Renal pelvis (tissue), 12 donors: ENCODE measurements at places on chromosomes 5 and 9. TPM values are rescaled to one million over a fixed set of nuclear protein-coding genes. Genes with fewer than 3 reads are reported as not detected.

GRCh38 chr5:1420211-1421195, 24.7 kb downstream of the SLC6A3 start:
- DNase-seq: no peak

GRCh38 chr5:14266686-14267085, 123.5 kb downstream of the TRIO start:
- no peak for DNase-seq

Gene IL9
- polyA plus RNA-seq: not detected

DNA sequence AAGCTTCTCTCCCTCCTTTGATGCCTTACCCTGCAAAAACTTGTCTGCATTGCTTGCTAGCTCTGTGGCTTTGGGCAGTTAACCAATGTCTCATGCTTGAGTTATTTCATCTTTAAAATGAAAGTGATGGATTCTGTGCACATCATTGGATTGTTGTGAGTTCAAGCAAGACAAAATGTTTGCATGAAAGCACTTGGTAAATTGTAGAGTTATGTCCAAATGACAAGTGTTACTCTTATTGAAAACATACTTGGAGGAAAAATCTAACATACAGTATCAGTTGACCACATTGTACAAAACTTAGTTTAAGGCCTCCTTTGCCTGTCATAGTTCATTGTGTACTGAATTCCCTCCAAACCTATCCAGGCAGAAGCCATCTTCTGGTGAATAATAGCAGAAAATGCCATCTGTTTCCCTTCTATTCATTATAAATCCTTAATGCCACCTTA, 30.0 kb downstream of the TGFBR1 start:
- DNase-seq: no peak

- DNase-seq: no peak
These were observed 265.2 kb downstream of the NSG2 start for GRCh38 chr5:174310706-174311105.

DNA sequence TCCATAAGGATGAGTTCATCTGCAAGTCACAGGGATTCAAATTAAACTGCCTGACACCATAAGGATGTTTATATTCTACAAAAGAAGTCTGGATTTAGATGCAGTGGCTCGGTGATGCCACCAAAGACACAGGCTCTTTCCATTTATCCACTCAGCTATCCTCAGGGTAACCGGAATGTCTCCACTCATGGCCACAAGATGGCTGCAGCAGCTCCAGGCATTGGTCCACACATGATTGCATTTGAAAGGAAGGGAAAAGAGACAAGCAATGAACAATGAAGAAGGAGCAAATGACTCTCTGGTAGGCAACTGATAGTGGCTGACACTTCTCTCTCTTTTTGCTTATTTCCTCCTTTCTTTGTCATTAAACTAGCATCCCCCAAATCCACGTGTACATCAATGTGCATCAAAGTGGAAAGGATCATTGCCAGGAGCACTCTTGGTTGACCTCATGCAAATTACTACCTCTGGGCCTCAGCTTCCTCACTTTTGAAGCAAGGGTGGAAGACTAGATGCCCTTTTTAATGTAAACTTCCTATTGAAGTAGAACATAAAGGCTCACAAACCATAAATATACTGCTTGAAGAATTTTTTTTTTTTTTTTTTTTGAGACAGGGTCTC, 7.2 kb upstream of the SNX30 start:
- DNase-seq: no peak

- DNase-seq: no peak
These were observed 149.2 kb downstream of the DMRTA1 start for GRCh38 chr9:22595805-22596204.

DNA sequence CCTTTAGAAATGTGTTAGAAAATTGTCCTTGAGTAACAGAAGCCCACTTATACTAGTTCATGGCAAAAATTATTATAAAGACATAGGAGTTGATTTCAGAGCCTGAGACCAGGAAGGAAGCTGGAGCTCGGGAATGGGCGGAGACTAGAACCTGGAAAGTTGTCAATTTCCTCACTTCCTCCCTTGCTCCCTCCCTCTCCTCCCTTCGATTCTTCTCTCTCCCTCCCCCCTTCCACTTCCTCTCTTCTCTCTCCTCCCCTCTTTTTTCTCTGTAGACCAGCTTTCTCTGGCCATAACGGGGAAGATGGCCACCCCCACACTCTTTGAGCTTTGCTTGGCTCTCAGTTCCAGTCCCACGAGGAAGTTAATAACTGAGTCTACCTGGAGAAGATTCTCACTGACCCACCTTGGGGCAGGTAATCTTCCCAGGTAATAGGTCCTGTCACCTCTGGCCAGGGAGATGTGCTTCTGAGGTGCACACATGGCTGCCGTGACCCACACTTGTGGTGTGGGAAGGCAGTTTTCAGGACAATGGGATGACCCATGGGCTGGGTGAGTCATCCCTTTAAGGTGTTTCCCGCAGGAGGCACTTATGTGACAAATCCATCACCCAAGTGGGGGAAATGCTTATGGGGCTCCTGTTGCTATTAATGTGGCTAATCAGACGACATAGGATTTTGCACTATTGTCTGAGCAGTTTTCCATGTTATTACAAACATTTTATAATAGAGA, 78.7 kb downstream of the HSPA4 start:
- DNase-seq: no peak

- no peak for DNase-seq
These were observed 428.6 kb upstream of the TLE4 start for GRCh38 chr9:79143211-79143610.

DNA sequence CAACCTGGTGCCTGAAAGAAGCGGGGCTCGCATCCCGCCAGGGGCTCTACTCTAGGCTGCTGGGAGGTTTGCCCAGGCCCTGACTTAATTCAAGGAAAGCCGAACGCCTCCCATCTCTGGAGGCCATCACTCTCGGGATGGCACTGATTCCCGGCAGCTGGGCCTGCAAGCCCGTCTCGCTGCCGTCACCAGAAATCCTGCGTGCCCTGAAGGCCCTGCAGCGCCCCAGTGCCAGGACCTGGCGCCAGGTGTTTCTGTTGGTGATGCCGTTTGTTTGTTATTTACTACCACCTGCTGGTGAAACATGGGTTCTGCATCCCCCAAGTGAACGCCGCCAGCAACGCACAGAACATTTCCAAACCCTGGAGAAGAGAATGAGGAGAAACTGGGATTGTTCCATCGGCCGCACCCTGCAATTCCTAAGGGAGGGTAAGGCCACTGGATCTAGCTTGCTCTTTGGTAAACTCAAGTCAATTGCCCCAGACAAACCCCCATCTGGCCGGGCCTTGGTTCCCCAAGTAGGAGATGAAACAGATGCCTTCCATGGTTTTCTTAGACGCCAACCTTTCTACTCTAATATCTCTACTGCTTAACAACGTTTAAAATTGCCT, 77.9 kb downstream of the AK8 start:
- peak; percentile 72 for DNase-seq

GRCh38 chr5:137613554-137614265, 114.6 kb upstream of the SPOCK1 start:
- DNase-seq: no peak

- DNase-seq: peak; percentile 21
These were observed 855 bp downstream of the MCC start for GRCh38 chr5:113487416-113487780.

- no peak for DNase-seq
These were observed 20.4 kb upstream of the RPS14 start for GRCh38 chr5:150469718-150470469.

Gene OR1Q1
- polyA plus RNA-seq: not detected

Gene SLC4A9
- polyA plus RNA-seq: 22.9 TPM

Gene TRPM3
- 11.2 TPM for polyA plus RNA-seq

GRCh38 chr9:4805191-4805918, 12.6 kb downstream of the RCL1 start:
- DNase-seq: no peak

Gene CDC14B
- 28.7 TPM for polyA plus RNA-seq

Gene CTNND2
- polyA plus RNA-seq: 2.9 TPM

Gene GCNT1
- polyA plus RNA-seq: 4.5 TPM

Gene LCN9
- polyA plus RNA-seq: not detected

GRCh38 chr5:147234825-147235635, at the start of gene STK32A:
Gene STK32A (plus strand): TSS chr5:147235026. CDS start chr5:147239635, 4,609 bp downstream.
- peak; percentile 59 for DNase-seq

Gene ESM1
- polyA plus RNA-seq: 9.0 TPM

- DNase-seq: no peak
These were observed 71.0 kb downstream of the MED10 start for GRCh38 chr5:6307304-6307703.

- no peak for DNase-seq
These were observed 28.4 kb downstream of the TIMD4 start for GRCh38 chr5:156934450-156935211.

GRCh38 chr9:36400332-36401163, 479 bp upstream of the RNF38 start:
- peak; percentile 86 for DNase-seq

Gene CANX
- polyA plus RNA-seq: 495 TPM

Gene OTULIN
- polyA plus RNA-seq: 17.1 TPM

Gene ITK
- polyA plus RNA-seq: 0.22 TPM

- no peak for DNase-seq
These were observed 313.5 kb upstream of the PDE4D start for GRCh38 chr5:60207040-60207439.

Gene NEUROG1
- not detected for polyA plus RNA-seq

- no peak for DNase-seq
These were observed 21.8 kb downstream of the IRF1 start for GRCh38 chr5:132468656-132469379.

DNA sequence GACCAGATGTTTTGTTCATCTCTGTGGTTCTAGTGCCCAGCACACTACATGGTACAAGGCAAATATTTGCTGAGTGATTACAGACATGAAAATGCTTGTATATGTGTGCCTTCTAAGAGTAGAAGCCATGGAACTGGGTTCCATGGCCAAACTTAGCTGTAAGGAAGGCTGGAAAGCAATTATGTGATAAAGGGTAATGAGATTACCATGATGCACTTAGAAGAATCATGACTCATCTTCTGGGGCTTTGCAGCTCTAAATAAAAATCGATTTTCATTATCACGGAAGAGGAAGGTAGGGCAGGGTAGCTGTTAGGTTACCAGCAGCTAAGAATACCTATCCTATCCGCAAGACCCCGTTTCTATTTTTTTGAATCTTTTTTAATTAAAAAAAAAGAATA, 28.0 kb downstream of the RFK start:
- no peak for DNase-seq

DNA sequence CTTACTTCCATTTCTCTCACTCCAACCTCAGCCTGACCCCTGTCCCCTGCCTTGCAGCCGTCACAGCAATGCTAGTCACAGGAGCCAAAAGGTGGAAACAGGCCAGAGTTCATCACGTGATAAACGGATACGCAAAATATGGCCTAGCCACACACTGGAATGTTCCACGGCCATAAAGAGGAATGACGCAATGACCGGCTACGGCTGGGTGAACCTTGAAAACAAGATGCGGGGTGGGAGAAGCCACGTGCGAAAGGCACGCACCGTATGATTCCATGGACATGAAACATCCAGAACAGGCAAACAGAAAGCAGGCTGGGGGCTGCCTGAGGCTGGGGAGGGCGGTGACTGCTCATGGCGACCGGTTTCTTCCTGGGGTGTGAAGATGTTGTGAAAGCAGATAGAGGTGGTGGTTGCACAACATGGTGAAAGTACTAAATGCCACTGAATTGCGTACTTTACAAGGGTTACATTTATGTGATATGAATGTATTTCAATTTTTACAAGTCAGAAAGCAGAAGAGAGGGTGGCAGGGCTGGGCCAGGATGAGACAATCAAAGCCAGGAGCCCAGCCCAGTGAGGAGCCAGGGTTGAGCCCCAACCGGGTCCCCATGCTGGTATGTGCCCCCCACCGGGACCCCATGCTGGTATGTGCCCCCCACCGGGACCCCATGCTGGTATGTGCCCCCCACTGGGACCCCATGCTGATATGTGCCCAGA, 117.8 kb upstream of the SARDH start:
- DNase-seq: peak; percentile 69

DNA sequence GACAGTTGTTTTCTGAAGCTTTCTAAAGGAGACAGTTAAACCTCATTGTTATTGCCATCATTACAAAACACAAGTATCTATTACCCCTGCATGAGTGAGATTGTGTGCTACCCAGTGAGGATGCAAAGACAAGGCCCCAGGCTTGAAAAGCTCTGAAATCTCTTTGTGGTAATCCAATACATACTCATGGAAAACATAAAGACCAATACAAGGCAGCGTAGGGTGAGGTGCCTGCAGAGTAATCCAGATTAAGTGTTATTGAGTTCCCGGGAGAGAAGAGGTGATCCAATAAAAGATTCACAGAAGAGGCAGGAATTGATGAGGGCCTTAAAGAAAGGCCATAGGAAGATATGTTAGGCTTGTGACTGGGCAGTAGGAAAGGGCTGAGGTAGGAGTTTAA, 150.1 kb downstream of the MEF2C start:
- DNase-seq: no peak

GRCh38 chr5:115624994-115625393, 842 bp downstream of the TMED7 start:
- DNase-seq: no peak

Gene TMEM141
- 77.3 TPM for polyA plus RNA-seq

Gene URM1
- 70.8 TPM for polyA plus RNA-seq

DNA sequence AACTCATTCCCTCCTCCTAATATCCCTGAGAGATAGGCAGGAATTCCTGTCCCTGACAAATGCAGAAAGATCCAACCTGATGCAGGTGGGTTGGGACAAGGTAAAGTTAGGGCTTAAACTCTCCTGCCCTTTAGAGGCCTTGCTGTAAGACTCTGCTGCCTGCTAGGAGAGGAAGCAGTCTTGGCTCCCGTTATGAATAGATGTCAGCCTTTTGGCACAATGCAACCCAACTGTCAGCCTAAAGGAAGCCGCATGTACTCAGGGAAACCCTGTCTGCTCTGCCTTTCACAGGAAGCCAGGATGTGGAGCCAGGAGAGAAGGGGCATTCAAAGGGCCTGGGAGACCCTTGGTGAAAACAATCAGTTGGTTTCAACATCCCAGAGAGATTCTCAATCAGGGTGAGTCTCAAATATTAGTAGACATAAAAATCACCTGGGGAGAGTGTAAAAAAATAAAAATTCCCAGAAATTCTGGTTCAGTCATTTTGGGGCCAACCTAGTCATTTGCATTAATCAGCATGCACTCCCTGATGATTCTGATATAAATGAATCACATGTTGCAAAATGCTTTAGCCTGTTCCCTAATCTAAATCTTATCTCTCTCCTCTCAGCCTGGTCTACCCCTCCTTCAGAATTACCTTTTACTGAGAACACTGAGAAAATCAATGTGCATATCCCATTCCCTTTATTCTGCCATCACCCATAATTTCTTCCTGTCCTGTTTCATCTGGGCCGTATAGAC, 136.2 kb upstream of the TRIM32 start:
- DNase-seq: no peak

DNA sequence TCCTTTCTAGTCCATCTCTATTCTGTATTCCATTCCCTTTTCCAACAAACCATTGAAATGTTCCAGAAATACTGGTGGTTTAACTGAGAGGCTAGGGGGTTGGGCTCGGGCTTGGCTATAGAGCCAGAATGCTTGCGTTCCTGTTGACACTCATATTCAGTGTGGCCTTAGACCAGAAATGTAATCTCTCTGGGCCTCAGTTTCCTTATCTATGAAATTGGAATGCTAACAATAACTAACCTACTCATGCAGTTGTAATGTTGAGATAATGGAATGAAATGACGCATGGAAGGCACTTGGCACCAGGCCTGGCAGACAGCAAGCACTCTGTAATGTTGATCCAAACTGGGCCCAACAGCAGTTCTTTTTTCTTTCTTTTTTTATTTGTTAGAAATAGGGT, 26.8 kb downstream of the JADE2 start:
- no peak for DNase-seq
